ENCODE measurements at places on chromosomes 12 and 14.

DNA sequence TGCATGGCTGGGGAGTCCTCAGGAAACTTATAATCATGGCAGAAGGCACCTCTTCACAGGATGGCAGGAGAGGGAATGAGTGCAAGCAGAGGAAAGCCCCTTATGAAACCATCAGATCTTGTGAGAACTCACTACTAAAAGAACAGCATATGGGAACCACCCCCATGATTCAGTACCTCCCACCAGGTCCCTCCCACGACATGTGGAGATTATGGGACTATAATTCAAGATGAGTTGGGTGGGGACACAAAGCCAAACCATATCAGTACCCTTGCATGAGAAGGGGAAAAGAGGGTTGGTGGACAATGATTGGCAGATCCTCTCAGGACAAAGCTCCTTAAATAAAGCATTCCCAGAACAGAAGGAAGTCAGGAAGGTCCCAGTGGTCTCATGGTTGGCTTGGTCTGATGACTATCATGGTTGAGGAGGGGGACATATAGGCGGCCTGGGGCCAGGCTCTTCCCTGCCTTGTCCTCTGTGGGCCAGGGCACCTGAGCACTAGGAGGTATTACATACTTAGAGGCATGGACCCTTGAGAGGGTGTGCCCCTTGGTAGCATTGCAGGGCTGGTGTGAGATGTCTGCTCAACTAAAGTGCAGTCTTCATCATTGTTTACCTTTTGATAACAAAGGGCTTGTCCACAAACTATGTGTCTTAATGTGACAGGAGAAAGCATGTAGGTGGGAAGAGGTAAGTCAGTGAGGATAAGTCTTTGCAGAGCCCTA lies 22.2 kb downstream of the HSD17B6 start:
- DNase-seq, result no peak

- no peak for DNase-seq
These were observed 513 bp downstream of the HOXC11 start for GRCh38 chr12:53973236-53974042.

DNA sequence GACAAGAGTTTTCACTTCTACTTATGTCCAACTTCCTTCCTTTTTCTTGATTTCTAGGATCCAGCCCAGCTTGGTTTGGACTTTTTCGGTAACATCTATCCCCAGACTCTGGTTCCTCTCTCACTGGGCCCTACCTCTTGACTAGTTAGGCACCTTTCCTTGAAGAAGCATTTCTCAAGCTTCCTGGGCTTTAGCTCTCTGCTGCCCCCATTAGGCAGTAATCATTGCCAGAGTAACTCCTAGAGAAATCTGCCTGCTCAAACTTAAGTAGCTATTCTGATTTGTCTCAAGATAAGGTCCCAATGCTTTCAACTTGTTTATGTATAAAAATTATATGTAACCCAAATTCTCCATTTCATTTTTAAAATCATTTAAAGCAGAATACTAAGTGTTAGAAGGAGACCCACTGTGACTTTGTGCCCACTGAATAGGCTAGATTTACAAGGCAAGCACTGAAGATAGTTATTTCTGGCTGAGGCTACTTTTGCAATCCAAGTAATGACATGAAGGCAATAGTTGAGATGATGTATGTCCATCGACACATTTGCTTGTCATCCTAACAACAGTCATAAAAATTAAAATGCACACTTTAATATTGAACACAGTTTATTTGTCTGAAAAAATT lies 275.0 kb upstream of the G2E3 start:
- DNase-seq, result no peak

GRCh38 chr12:27474344-27474743 lies 27.8 kb downstream of the SMCO2 start:
- no peak for DNase-seq

DNA sequence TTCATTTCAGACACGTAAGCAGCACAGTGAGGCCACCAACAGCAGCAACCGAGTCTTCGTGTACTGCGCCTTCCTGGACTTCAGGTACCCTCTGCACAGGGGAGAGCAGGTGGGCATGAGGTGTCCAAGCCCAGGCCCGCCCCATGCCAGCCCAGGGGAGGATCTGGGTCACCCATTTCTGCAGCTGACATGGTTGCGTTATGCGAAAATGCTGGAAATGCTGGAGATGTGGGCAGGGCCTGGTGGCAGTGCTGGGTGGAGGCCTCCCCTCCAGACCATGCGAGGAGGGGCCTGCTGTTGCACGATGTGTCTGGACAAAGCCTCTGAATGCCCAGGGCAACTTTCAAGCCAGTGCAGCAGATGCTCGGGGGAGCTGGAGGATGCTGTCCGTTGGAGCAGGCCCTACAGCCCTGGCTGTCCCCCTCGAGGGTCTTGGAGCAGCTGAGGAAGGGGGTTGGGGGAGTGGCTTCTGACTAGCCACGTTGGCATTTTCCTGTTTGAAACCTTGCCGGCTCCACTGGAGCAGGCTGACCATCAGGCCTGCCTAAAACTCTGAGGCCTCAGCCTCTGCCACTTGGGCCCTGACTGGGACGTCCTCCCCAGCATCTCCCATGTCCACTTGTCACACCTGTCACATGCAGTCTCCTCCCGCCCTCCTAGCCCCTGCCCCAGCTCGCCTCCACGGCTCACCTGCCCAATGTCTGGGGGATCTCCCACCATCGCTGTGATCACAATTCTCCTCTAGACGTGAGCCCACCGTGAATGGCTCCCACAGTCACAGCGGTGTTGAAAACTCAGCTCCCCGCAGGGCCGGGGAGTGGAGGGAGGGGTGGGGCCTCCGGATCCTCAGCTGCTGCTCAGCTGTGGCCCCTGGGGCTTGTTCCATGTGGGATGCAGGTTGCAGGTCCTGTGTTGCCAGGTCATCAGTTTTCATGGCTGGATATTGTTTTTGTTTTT lies 123.4 kb downstream of the ADGRD1 start:
- no peak for DNase-seq

DNA sequence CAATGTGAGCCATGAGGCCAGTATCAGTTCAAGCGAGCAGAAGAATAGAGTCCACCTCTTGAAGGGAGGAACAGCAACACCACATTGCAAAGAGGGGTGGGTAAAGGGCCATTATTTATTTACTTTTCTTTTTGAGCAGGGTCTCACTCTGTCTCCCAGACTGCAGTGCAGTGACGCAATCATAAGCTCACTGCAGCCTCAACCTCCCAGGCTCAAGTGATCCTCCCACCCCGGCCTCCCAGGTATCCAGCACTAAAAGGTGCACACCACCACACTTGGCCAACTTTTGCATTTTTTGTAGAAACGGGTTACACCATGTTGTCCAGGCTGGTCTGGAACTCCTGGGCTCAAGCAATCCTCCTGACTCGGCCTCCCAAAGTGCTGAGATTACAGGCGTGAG lies 42.9 kb upstream of the CIT start:
- no peak for DNase-seq

DNA sequence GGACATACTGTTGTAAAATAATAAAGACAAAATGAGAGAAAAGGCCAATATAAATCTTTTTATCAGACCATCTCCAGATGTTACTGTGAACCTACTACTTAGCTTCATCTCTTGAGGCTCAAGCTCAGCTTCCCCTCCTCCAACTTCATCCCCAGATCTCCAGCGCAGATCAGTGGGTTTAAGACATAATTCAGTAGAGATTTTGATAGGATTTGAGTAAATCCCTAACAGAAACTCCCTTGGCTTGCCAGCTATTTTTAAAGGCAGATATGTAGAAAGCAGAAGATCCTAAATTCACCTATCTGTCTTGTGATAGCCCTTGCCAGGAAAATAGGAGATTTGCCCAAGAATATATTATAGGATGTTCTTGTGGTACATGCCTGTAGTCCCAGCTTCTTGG lies 236.7 kb downstream of the FBXL14 start:
- DNase-seq, result no peak

- no peak for DNase-seq
These were observed 159.3 kb downstream of the TTC8 start for GRCh38 chr14:88983755-88984154.

GRCh38 chr12:41074473-41074769 lies 113.7 kb upstream of the PDZRN4 start:
- DNase-seq, result no peak

- DNase-seq, result no peak
These were observed 13.8 kb upstream of the CPNE8 start for GRCh38 chr12:38919191-38919590.

GRCh38 chr14:65373671-65374039 lies 38.9 kb upstream of the FUT8 start:
- no peak for DNase-seq

- no peak for DNase-seq
These were observed 323.3 kb upstream of the RTL1 start for GRCh38 chr14:101226603-101227425.

GRCh38 chr12:24937553-24938244 lies 11.2 kb downstream of the BCAT1 start:
- no peak for DNase-seq

DNA sequence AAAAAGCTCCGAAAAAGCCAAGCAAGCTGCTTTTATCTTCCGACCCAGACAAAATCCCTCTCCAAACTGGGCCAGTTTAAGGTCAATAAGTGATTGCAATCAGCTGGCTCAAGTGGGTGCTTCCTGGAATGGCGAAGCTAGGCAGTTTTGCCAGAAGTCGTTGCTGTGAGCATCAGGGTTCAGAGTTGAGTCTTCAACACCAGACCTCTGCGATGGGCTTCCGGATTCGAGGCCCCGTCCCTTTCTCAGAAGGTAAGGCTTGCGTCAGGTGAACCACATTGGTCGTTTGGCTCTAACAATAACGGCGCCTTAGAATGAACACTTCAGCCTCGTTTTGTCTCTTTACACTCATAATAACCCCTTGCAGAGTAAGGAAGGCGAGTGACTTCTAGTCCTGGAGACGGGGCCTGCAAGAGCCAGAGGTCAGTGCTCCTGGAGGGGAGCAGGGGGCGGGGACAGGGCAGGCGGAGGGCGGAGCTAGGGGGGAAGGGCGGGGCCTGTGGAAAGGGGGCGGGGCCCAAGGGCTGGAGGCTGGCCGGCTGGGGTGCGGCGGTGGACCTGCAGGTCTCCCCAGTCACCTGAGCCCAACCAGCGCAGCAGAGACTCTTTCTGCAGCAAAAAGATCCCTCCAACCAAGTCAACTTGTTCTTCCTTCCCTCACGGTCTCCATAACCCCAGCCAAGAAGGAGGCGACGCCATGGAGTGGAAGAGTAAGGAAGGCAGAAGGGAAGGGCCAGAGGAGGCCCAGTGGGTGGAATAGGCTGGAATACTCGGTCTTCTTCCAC lies 34.0 kb upstream of the NFYB start:
- DNase-seq, result no peak

GRCh38 chr12:78402366-78403134 lies 462.0 kb upstream of the SYT1 start:
- DNase-seq, result no peak

DNA sequence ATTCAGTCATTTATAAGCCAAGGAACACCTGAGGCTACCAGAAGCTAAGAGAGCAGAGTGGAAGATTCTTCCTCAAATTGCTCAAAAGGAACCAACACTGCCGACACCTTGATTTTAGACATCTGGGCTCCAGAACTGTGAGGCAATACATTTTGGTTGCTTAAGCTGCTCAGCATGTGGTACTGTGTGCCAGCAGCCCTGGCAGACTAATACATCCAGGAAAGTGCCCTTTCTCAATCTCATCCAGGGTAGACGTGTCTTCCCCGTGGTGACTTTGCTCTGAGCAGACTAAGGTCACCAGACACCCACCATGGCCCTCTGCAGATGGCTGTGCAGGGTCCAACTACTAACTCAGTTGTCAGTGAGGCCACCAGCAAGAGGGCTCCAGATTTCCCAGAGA lies 122.8 kb downstream of the VRK1 start:
- DNase-seq, result no peak

- no peak for DNase-seq
These were observed 125.4 kb downstream of the CAND1 start for GRCh38 chr12:67394550-67394949.

DNA sequence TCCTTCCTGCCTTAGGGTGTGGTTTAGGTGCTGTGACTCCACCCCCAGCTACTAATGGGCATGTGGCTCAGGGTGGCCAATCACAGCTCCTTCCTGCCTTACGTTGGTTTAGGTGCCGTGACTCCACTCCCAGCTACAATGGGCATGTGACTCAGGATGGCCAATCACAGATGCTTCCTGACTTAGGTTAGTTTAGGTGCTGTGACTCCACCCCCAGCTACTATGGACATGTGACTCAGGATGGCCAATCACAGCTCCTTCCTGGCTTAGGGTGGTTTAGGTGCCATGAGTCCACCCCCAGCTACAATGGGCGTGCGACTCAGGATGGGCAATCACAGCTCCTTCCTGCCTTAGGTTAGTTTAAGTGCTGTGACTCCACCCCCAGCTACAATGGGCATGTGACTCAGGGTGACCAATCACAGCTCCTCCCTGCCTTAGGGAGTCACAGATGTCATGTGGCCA lies 163.9 kb downstream of the TBX5 start:
- DNase-seq, result no peak

DNA sequence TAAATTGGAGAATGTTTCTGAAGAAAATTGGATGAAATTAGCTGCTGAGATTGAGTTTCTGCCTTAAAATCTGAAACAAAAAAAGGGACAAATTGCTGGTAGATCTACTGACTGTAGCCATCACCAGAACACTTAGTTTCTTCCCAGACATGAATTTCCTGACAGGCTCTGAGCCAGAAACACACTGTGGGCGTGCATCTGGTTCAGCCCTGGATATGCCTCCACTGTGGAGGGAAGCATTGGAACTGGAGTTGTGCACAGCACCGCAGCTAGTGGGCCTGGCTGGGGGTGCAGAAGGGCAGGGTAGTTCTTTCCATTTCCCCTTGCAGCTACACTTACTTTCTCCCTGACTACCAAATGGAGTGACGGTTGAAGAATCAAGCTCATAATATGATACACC lies 31.2 kb downstream of the CREBL2 start:
- no peak for DNase-seq

DNA sequence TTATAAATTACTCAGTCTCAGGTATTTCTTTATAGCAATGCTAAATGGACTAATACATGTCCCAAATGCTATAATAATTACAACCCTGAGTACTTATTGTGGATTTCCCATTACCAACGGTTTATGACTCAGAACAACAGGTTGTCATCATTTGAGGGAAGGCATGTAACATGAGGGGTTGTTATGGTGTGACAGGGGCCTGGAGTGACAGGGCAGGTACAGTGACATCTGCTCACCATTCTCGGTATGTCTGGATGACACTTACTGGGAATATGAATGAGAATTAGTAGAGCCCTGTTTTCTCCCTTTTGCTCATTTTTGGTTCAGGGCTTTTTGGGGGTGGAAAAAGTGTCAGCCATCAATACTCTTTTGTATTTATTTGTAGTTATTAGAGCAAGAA lies 36.2 kb upstream of the FERMT2 start:
- DNase-seq, result no peak

- no peak for DNase-seq
These were observed 9.8 kb upstream of the ZNF385A start for GRCh38 chr12:54394281-54394719.

DNA sequence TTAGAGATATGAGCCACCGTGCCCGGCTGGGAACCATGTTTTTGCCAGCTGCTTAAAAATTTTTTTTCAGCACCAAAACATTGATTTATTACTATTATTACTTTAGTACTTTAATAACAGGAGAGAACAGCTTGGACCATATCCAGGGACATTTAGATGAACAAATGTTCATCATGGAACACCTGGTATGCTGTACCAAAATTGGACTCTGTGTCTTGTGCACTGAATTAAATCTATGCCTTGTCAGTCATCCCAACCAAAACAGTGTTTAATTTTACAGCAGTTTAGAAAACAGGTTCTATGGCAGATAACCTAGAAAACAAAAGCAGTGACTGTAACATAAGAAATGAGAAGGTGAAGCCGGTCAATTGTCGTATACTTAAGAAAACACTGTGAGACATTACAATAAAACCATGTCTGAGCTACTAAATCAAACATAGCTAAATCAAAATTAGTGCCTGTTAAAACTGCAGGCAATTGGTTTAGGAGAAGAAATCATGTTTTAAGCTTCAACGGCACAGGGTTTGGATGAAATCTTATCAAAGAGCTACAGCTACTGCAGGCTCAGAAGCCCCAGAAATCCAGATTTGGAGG lies 58.2 kb upstream of the PYGL start:
- DNase-seq, result no peak

Data from stimulated activated CD4-positive, alpha-beta T cell treated with anti-CD3 and anti-CD28 coated beads, Interleukin-4, amount 100 ng/mL, for 4 hours (primary cell).